ENCODE measurements at places on chromosomes 11 and 22. TPM values are rescaled to one million over a fixed set of nuclear protein-coding genes. Genes with fewer than 3 reads are reported as not detected.

Gene OR2D2
- total RNA-seq, result not detected

Gene OR5P2
- total RNA-seq, result not detected

Gene SERHL2
- 1.6 TPM for total RNA-seq

DNA sequence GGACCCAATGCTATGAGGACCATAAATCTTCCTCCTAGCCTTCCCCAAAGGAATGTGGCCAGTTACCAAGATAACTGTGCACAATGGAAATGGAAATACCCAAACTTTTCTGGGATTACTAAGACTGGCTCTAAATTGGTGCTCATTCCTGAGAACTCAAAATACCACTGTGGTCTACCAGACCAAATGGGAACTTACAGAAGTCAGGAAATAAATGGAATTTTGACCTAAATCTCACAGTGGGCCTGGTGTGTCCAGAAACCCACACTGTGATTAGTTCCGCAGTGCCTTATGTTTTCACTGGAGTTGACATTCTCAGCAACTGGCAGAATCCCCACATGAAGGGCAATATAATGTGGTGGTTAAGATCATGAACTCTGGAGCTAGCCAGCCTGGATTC lies 99.4 kb upstream of the ZC3H12C start:
- DNase-seq, result no peak

- no peak for DNase-seq
Measured at GRCh38 chr11:68775951-68776388, 24.6 kb upstream of the TESMIN start.

DNA sequence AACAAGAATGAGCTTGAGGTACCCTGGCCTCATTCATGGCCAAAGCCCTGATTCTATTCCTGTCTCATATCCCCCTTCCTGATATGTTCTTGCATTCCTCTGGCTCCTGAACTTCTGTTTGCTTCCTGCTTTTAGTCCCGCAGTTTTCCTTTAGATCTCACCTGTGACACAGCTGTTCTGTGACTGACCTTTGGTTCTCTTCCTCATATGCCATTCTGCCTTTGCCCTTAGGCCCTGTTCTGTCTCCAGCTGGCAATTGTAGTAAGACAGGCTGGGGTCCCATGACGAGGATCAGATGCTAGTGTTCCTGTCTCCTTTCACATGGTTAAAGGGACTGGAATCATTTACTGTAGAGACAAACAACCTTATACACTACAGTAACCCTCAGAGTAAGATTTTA lies 59.0 kb upstream of the PDE3B start:
- peak; percentile 4 for DNase-seq

DNA sequence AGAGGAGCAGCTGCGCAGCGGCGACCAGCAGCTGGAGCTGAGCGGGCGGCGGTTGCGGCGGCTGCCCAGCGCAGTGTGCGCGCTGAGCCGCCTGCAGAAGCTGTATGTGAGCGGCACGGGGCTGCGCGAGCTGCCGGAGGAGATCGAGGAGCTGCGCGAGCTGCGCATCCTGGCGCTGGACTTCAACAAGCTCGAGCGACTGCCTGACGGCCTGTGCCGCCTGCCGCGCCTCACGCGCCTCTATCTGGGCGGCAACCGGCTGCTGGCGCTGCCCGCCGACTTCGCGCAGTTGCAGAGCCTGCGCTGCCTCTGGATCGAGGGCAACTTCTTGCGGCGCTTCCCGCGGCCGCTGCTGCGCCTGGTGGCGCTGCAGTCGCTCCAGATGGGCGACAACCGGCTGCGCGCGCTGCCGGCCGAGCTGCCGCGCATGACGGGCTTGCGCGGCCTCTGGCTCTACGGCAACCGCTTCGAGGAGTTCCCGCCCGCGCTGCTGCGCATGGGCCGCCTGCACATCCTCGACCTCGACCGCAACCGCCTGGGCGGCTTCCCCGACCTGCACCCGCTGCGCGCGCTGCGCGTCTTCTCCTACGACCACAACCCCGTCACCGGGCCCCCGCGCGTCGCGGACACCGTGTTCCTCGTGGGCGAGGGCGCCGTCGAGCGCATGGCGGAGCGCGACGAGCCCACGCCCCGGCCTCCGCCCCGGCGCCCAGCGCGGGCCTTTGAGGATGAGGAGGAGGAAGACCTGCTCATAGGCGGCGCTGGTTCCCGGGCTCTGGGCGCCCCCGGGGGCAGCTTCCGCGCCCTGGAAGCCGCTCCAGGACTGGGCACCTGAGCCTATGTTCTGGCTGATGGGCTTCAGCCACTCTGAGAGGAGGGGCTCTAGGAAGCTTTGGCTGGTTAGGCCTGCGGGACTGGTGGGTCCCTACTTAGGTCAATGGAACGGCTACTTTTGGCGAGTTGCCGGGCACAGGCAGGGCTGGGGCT lies 787 bp downstream of the LRRC10B start:
- peak; percentile 91 for DNase-seq

GRCh38 chr11:122344215-122344614 lies 228.2 kb upstream of the BLID start:
- peak; percentile 52 for DNase-seq

DNA sequence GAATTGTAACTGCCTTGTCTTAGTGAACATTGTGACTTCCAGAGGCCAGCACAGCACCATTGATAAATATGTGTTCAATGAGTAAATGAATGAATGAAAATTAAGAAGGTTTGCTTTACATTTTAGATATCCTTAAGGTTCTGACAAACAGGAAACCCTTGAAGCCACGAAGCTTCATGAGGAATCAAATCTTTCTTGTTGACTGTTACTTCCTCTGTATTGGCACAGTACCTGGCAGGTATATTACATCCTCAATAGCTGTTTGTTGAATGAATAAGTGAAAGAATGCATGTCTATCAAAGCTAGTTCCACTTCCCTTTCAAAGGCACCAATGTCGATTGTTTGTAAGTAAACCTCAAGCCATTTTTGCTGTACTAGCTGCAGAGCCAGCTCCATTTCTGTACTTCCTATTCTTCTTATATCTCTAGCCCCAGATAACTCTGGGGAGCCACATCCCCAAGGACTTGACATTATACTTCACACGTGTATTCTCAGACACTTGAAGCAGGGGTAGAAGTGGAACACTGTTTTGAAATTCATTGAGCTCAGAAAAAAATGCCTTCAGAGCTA lies 140.3 kb upstream of the RAG2 start:
- no peak for DNase-seq

DNA sequence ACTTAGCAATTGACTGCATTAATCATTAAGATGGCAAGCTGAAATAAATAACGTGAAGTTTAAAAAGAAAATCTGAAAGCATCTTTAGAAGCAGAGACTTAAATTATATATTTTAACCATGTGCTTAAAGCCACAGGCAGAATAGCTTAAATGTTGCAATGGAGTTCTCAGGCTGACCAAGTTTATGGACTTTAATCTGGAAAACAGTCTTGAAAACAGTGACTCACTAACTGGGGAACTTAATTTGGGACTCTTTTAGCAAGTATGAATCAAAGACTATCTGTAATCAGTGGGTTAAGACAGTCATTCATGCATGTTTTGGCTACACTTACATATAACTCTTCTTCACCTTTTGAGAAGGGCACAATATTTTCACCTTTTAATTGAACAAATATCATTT lies 12.6 kb upstream of the GLYATL1 start:
- no peak for DNase-seq

Data from tongue (tissue), 3 donors.